ENCODE measurements at places on chromosomes 1 and 21.

DNA sequence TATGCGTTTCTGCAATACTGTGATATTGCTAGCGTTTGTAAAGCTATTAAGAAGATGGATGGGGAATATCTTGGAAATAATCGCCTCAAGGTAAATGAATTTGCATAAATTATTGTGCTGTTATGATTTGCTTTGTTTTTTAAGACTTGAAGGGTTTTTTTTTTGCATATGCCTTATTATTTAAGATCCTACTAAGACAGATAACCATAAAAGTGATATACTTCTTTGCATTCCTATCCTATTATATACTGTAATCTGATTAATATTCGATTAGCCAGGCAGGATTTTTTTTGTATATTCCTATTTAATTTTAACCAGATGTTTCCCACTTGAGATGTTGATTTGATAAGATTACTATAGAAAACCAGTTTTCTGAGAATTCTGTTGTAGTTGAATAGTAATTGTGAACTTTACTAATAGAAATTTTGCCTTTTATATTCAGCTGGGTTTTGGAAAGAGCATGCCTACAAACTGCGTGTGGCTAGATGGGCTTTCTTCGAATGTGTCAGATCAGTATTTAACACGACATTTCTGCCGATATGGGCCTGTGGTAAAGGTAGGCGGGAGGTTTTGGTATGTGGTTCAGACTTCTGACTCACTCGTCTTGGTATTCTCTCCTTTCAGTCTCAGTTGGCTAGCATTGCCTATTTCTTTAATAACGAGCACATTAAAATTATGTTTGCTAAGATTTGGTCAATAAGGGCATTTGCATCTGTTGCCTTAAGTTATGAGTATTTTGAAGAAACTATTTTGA lies 56.8 kb downstream of the ZBTB17 start:
- DNase-seq = no peak

- no peak for DNase-seq
These were observed 12.5 kb upstream of the TADA1 start for GRCh38 chr1:166888373-166889111.

GRCh38 chr1:24769656-24770651 lies 24.7 kb downstream of the CLIC4 start:
- no peak for DNase-seq

- DNase-seq = no peak
These were observed at the start of gene KCNQ4 for GRCh38 chr1:40783001-40783905. Gene KCNQ4 (plus strand): TSS chr1:40783787. CDS start chr1:40784094, 307 bp downstream.

GRCh38 chr1:59675936-59676335 lies 138.8 kb upstream of the HOOK1 start:
- no peak for DNase-seq

DNA sequence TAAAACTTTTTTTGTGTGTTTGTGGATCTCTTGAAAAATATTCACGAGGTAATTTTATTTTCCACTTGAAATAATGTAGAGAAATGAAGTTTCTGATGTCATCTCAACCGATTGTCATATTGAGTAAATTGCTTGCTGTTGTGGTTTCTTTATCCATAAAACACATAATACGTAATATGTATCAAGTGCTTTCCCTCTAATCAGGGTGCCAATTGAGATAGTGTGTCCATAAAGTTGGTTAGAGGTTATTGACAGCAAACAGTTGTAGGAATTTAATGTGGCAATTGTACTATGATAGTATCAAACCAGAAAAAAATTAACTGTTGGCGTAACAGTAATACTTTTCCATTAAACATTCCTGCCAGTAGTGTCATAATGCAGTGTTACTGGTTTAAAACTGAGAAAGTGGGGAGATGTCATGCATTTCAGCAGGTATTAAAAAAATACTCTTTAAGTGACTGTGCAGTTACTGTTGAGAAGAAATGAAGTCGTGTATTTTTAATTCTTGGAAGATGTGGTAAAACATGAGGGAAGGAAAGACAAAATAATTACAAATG lies 38.3 kb downstream of the USP25 start:
- no peak for DNase-seq

DNA sequence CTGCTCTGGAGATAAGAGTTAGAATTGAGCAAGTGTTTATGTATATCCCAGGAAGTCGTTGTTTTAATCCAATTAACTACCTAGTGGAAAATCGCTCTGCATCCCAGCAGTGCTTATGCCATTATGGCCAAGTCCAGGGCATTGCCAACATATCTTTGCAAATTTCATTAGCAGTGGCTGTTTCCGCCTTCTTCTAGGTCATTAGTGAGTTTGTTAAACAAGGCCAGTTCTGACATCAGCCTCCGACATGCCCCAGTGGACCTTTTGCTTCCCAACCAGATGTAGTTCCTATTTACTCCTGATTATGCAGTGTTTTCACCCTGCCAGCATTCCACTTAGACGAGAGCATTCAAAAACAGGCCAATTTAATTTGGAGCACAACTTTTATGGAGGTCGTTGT lies 106.8 kb upstream of the FAM78B start:
- DNase-seq = no peak

GRCh38 chr1:41723786-41724185 lies 194.9 kb downstream of the HIVEP3 start:
- DNase-seq = no peak

- DNase-seq = no peak
These were observed 12.7 kb upstream of the PDPN start for GRCh38 chr1:13570924-13571323.
